ENCODE measurements at places on chromosomes 2 and 18.

- no peak for DNase-seq
These were observed 51.4 kb downstream of the UXS1 start for GRCh38 chr2:106142683-106143082.

DNA sequence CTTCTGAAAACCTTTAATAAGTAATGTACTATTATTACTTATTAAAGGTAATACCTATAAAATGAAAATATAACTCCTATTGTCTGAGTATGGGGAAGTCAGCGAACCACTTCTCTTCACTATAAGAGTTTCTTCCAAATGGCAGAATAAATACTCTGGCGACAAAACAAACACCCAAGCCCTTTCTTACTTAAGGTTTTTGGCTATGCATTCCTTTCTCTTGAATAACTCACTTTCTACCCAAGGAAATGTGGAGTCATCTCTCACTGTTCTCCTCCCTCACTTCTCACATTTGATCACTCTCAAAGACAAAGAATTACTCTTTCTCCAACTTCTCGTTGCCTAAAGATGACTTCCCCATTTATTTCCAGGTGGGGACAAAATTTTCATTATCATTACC lies 816.8 kb upstream of the CRIM1 start:
- DNase-seq, result no peak

- no peak for DNase-seq
These were observed 137.4 kb downstream of the INSIG2 start for GRCh38 chr2:118225666-118226065.

- no peak for DNase-seq
These were observed 32.9 kb downstream of the XDH start for GRCh38 chr2:31381601-31382000.

DNA sequence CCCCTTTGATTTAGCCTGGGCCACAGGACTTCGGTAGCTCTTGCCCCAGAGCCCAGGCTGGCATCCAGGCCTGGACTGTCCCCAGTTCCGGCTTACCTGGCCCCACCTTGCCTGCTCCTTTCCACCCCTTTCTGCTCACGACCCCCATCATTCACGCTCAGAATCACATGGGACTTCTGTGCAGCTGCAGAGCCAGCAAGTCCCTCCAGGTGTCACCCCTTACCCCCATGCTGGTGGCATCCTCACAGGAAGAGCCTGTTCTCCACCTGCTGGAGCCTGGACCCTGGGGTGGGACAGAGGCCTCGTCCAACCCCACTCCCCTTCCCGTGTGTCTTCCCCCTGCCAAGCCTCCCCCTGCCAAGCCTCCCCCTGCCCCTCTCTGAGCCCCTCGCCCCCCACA lies 7.9 kb upstream of the KCNIP3 start:
- peak; percentile 82 for DNase-seq

- DNase-seq, result no peak
These were observed 80.8 kb upstream of the CERS6 start for GRCh38 chr2:168375195-168375798.

DNA sequence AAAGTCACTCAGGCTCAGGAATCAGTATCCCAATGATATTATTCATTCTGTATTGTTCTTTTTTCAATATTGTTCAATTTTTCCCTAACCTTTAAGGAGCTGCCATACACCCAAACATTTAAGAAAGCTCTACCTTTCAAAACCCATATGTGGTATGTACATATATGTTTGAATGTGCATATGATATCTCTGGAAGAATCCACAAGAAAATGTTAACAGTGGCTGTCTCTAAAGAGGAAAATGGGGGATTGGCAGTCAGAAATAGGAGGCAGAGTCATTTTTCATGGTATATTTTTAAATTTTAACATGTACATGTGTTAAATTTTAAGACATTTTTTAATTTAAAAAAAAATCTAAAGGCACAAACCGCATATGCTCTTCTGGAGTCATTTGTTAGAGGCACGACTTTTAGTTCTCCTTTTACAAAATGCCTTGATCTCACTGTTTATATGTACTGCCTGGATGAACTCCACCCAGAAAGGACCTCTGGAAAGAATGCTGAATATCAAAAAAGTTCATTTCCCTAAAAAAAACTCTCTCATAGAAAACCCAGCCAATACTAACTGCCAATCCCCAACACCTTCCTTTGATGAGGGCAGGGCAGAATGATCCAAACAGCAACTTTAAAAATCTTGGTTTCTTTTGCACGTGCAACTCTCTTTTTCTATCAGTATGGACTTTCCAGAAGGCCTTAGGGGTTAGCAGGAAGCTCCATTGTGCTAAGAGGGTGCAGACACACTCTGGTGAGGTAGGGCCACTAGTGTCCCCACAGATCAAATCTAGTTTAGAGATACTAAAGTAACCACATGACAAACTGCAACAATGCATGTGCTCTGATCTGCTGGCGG lies 23.6 kb downstream of the KCTD1 start:
- DNase-seq, result no peak

DNA sequence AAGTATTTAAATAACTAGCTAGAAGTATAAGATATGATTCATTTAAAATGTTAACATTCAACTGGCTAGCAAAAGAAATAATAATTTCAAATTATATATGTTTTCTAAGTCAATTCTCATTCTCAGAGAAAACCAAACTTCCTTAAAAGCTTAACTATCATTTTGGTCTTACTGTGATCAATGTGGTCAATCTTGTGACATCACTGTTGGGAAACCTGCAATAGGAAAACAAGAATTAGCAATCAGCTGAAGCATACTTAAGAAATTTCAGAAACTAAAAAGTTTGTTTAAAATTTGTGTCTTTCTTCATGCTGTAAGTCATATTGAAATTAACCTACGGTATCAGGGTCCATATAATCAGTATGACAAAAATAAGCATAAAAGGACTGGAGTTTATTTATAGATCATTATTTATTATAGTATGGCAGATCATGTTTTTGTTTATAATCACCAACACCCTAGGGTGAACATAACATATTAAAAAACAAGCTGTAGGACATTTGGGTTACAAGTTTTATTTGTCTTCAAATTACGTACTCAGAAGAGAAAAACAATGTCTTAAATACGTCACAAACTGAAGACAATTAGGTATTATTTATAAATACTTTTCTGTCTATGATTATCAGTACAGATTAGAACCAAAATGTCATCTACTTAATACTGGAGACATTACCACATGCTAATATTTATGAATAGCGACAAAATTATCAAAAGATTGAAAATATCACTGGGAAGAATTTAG lies 60.5 kb downstream of the BAZ2B start:
- DNase-seq, result no peak

GRCh38 chr2:148253685-148254084 lies 232.8 kb downstream of the MBD5 start:
- no peak for DNase-seq

GRCh38 chr2:27730261-27730662 lies 41.3 kb upstream of the MRPL33 start:
- DNase-seq, result no peak

GRCh38 chr2:13770279-13770678 lies 862.2 kb upstream of the LRATD1 start:
- DNase-seq, result no peak

DNA sequence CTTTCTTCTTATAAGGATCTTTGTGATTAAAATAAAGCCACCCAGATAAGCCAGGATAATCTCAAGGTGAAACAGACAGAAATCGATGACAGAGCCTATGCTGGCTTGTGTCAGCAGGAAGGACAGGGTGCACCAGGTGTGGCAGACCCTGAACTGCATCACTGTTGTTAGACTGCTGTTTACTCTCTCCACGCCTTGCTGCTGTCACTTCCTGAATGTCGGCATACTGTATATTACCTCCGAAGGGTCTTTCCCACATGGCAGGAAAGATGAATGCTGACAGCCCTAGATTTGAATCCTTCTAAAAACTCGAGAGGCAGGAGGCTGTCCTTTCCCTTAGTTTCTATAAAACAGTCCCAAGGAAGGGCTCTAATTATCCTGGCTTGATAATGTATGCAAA lies 18.9 kb upstream of the TMEM163 start:
- DNase-seq, result no peak

DNA sequence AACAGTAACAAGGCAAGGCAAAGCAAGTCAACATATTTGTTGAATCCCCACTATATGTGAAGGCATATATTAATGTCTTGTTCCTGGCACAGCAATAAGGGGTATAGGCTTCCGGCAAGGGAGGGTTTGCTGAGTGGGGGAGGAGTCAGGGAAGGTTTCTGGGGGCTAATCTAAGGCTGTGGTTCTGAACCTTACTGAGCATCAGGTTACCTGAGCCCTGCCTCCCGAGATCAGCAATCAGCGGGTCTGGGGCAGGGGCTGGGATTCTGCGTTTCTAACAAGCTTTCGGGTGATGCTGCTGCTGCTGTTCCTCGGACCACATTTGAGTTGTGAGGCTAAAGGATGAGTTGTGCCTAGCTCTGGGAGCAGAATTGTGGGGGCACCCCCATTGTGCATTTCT lies 401.7 kb upstream of the SPRED2 start:
- peak; percentile 21 for DNase-seq

GRCh38 chr2:12054956-12055618 lies 308.7 kb downstream of the LPIN1 start:
- no peak for DNase-seq

DNA sequence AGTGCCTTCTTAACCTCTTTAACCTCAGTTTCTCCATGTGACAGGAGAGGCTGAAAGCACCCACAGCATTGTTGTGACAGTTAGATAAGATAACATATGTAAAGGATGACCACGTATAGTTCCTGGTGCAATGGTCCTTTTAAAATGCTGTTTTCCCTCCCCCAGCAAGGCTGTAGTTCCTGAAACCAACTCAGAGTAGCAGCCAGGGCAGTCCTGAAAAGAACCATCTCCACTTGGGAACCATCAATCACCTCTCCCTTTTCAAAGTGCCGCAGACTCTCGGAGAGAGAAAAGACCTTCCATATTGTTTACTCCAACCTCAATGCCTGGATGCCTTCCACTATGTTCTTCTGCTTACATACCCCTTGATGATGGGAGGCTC lies 158.8 kb downstream of the DDX1 start:
- DNase-seq, result no peak

- DNase-seq, result peak; percentile 38
These were observed 306.0 kb downstream of the BCL11A start for GRCh38 chr2:60247471-60247870.

- no peak for DNase-seq
These were observed 70.8 kb upstream of the LPIN2 start for GRCh38 chr18:3083766-3084165.

GRCh38 chr2:70469961-70470360 lies 83.7 kb downstream of the TGFA start:
- DNase-seq, result no peak

- no peak for DNase-seq
These were observed 2.5 kb upstream of the DNAJC10 start for GRCh38 chr2:182713601-182714000.

- no peak for DNase-seq
These were observed 246.1 kb downstream of the NRXN1 start for GRCh38 chr2:50785816-50786215.

DNA sequence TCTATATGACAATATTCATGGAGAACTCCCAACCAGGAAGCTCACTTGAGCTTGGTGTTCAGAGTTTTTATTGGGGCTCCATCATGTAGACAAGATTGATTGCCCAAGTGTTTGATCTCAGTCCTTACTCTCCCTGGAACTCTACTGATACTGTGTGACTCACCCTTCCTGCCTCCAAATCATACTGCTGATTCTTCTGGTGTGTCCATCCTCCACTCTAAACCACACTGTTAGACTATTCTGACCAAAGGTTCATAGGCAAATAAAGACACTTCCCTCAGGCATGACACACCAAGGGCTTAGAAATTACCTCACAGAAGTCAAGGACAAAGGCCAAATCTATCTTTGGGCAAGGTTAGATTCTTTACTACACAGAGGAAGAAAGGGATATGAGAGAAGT lies 107.9 kb upstream of the CDH20 start:
- DNase-seq, result no peak

DNA sequence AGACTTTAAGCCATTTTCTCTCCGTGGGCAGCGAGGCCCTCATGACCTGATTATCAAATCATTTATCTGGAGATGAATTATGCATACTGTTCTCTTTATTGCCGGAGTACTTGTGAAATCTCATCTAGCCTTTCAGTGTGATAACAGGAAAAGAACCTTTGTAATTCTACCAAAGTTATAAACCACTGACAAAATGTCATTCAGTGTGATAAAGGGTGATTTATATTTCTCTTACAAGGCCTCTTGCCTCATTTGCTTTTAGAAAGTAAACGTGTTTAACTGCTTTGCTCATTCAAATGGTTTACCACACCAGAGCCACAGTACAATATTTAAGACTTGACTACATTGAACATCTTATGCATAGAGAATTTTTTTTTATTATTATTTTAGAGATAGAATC lies 13.8 kb downstream of the MTCL1 start:
- no peak for DNase-seq

DNA sequence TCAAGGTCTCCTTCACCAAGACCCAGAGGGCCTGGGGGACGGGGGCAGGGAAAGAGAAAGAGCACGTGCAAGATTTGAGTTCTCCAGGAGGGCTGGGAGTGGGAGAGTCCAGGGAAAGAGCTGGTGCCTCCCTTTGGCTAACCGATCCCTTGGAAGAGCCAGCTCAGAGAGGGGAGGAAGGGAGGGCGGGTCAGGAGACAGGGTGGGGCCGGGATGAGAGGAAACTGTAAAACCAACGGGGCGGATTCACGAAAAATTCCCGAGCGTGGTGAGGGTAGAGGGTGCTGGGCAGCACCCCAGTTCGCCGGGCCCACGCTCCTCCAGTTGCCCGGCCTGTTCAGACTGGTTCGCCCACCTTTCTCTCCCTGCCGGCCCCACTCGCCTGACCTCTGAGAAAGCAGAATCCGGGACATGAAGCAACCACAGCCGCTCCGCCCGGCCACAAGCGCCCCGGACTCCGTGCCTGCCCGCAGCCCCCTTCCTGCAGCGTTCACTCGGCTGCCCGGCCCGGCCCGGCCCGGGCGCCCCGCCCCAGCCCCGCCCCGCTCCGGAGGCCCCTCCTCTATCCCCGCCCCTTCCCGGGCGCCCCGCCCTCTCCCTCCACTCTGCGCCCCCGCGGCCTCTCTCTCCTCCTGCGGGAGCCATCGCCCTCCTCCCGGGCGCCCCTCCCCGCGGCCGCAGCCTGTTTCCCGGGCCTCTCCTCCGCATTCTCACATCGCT lies 230.9 kb upstream of the SMAD2 start:
- DNase-seq, result peak; percentile 98

- DNase-seq, result no peak
These were observed 527.5 kb downstream of the GALR1 start for GRCh38 chr18:77777163-77777562.

DNA sequence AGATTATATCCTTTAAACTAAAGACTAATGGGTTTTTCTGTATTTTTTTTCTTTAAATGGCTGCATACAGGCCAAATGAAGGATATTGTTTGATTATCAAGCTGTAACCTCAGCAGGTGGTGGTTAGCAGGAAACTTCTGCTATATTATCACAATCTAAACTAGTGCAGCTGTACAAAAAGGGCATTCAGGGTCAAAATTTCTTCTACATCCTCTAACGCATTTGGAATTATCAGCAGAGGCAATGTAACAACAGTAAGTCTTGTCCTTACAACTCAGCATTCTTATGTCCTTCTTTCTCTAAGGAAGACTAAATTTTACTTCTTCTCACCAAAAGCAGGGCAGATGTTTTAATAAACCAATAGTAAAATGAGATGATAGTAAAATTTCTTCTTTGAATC lies 135.8 kb upstream of the FN1 start:
- no peak for DNase-seq

Data from H7 (cell line).